ENCODE measurements at places on chromosomes 16 and 17.

- DNase-seq, result no peak
Measured at GRCh38 chr16:62036101-62036801, at the start of gene CDH8. CDH8 (minus strand) TSS chr16:62036438; CDS start chr16:62021403, 15,035 bp downstream.

DNA sequence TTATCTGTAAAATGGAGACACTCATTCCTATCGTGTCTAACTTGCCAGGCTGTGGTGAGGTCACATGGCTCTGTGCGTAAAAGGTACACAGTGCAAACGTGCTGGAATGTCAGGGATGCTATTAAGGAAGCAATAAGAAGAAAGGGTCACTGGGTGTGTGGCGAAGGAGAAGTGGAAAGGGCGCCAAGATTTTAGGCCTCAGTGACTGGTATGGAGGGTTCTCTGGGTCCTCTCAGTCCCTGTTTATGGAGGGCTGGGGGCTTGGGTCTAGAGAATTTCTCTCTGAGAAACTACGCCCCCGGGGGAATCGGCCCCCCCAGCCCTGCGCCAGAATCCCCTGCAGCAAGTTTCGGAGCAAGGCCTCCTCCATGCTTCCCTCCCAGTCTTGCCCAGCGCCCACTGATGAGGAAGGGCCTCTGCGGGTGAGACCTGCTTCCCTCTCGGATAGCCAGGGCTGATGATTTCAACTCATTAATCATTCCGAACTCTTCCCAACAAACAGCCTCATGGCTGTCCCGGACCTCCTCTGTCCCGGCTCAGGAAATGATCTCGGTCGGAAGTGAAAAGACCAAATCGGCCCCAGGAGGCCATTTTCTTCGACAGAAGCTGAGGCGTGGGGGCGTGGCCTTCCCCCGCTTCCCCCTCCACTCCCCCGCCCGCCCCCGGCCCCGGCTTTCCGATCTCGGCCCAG is 1.2 kb upstream of the HEXIM1 start:
- peak; percentile 82 for DNase-seq

DNA sequence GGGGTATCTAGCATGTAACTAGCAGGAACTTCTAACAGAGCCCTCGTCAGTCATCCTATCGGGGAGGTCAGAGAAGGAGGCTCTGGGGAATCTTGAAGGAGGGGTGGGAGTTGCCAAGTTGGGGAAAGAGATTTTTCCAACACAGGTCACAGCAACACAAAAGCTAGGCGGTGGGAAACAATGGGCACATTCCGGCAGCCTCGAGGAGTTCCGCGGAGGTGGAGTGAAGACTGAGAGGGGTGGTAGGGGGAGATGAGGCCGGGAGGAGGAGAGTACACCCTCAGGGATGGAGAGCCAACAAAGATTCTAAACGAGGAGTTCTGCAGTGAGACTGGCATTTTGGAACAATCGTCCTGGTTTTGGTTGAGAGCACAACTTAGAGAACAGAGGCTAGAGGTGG is 13.5 kb upstream of the CALB2 start:
- DNase-seq, result no peak

DNA sequence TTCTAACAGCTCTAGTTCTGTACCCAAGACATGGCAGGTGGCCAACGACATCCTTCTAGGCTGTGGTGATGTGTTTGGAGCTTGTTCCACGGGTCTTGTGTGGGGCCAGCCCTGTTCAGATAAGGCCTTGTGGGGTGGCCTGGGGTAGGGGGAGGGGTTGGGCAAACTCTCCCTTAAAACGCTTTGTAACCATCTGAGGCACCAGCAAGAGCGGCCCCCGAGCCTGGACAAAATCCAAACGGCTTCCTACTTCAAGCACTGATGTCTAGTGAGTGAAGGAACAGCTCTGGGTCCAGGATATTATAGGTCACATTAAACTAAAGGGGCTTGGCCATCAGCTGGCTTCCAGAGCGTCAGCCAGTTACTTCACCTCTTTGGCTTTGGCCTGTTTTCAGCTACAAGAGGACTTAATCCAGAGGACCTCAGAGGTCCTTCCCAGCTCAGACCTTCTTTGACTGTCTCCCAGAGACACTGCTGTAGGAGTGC is 11.9 kb downstream of the SERPINF1 start:
- DNase-seq, result no peak

DNA sequence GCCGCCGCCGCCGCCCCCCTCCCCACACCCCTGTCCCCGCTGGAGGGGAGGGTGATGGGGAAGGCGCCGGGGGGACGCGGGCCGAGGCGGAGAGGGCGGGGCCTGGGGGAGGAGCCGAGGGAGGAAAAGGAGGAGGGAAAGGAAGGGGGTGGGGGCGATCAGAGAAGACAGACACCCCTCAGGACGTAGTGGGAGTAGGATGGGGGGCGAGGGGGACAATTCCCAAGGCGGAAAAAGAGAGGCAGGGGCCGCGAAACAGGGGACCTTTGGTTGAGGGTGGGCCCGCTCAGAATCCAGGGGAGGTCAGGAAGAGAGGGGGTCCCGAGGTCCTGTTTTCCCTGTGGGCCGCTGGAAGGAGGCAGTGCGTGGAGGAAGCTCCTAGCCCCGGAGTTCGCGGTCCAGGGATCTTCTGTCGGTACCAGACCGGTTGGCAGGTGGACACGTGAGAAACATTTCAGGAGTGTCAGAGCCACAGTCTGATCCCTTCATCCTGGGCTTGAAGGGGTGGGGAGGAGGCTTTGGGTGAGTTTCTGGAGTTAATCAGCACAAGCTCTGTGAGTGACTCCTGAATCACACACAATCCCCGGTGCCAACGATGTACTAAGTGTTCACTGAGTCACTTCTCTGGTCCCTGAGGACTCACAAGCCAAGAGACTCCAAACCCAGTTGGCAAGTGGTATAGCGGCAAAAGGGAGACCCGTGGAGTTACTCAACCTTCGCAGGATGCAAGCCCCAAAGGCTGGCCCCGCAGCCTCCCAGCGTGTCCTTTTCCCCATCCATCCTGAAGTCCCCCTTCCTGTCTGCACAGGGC is at the start of gene XYLT1:
Gene XYLT1, minus strand, starts transcription at position 53 of the 811 bp plus-strand sequence. CDS start 164 bp downstream, outside the sequence.
- no peak for DNase-seq

DNA sequence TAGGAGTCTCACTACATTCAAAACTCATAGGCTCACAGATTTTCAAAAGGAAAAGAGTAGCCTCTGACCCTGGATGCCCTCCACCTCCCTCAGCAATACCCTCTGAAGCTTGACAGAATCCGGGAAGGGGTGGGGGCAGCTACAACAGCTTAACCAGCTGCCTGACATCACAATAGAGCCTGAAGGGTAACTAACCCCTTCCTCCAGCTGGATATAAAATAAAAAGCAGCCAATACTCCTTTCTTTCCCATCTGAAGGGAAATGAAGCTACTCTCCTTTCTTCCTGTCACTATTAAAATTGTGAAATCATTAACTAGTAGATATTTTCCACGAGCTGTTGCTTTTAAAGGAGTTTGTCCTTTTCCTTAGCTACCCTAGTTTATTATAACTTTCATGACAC is 24.0 kb downstream of the USP31 start:
- no peak for DNase-seq

DNA sequence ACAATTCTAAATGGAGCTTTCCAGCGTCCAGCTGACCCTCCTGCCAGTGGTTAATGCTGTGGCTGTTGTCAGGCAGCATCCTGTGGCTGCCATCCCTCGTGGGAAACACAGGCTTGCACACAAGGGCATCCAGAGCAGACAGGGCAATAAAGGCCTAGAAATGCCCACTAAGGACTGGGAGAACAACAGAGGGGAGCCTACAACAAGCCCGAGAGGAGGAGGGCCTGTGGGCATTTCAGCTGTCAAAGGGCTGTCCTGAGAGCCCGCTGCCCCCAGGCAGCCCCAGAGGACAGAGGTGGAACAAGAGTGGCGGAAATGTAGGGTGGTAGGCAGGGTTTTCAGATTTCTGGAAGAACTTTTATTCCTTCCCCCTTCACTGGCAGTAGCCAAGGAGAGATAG is 81.1 kb downstream of the TNRC6C start:
- DNase-seq, result no peak

GRCh38 chr16:681746-682427 is 1.7 kb downstream of the STUB1 start:
- DNase-seq, result no peak

DNA sequence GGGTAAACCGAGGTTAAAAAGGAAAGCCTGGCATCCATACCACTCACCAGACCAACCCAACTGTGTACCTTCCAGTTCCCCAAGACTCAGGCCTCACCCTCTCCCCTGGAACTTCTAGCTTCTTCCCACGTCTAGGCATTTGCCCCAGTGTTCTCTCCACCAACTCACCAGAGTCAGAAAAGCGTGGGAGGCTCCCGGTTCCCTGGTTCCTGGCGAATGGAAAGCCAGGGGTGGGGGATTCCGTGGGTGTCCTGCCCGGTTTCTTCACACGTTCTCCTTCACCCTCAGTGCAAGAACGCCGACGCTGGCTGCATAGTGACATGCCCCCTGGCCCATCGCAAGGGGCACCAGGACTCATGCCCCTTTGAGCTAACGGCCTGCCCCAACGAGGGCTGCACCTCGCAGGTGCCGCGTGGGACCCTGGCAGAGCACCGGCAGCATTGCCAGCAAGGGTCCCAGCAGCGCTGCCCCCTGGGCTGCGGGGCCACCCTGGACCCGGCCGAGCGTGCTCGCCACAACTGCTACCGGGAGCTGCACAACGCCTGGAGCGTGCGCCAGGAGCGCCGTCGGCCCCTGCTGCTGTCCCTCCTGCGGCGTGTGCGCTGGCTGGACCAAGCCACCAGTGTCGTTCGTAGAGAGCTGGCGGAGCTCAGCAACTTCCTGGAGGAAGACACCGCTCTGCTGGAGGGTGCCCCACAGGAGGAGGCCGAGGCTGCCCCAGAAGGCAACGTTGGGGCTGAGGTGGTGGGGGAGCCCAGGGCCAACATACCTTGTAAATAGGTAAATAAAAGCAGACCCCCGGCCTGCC is 1.7 kb downstream of the RNF151 start:
- no peak for DNase-seq
